CD4-positive, alpha-beta T cell treated with Interleukin-6 at 100 ng/mL for 8 hours (primary cell): ENCODE measurements at places on chromosomes 5 and 9.

- no peak for DNase-seq
Measured at GRCh38 chr5:107474716-107475489, 195.8 kb downstream of the EFNA5 start.

GRCh38 chr9:101427358-101427757 is 8.2 kb downstream of the ALDOB start:
- DNase-seq = no peak

GRCh38 chr5:10652151-10652550 is 88.3 kb downstream of the ANKRD33B start:
- DNase-seq = no peak

- DNase-seq = no peak
Measured at GRCh38 chr9:73143711-73144328, 7.8 kb upstream of the ANXA1 start.

- DNase-seq = no peak
Measured at GRCh38 chr9:137175345-137175961, 3.6 kb upstream of the TMEM210 start.

- no peak for DNase-seq
Measured at GRCh38 chr5:72633041-72633445, 125.8 kb upstream of the ZNF366 start.

GRCh38 chr5:1193591-1193985 is 7.8 kb upstream of the SLC6A19 start:
- no peak for DNase-seq

- no peak for DNase-seq
Measured at GRCh38 chr9:131650254-131650653, 89.6 kb downstream of the RAPGEF1 start.

GRCh38 chr9:126906091-126906490 is 8.5 kb upstream of the RALGPS1 start:
- DNase-seq = no peak
